ENCODE measurements at places on chromosomes 7 and 10. TPM values are rescaled to one million over a fixed set of nuclear protein-coding genes. Genes with fewer than 3 reads are reported as not detected.

- no peaks in the 10 kb centered on the region for H3K27me3 ChIP-seq
- H3K36me3 ChIP-seq, result no peaks in the 10 kb centered on the region
- H3K4me1 ChIP-seq, result peaks cover 2% of the 10 kb centered on the region
- no peak overlapping the region for H3K27ac ChIP-seq
Observed at GRCh38 chr7:110774071-110774470, 316.9 kb upstream of the LRRN3 start.

GRCh38 chr7:102447311-102447710 lies 13.9 kb downstream of the ORAI2 start:
- no peak for DNase-seq
- H3K4me1 ChIP-seq, result no peaks in the 10 kb centered on the region
- peaks cover 5% of the 10 kb centered on the region for H3K36me3 ChIP-seq
- H3K27ac ChIP-seq, result no peak overlapping the region

DNA sequence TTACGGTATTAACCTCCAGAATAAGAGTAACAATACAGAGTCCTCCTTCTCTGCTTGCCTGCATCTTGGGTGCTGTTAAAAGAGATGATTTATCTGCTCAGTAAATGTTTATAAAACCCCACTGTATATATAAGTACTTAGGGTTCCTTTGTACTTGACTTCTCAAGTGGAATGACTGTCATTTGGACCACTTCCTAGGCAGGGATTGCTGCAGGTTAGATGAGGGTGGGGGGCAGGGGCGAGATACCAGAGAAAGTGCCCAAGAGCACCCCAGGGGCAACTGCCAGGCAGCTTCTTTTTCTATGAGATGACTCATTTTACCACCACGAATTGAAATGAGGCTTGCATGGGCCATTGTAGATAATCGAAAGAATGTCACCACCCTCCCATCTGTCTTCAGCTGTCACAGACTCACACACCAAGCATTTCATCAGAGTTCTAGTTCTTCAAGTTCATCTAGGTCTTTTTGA lies 421.9 kb upstream of the GALNT17 start:
- H3K27ac ChIP-seq, result no peak overlapping the region
- H3K36me3 ChIP-seq, result no peaks in the 10 kb centered on the region
- no peak for DNase-seq
- no peak overlapping the region for H3K4me3 ChIP-seq

CC2D2B gene
- not detected for total RNA-seq

BLNK gene
- not detected for total RNA-seq

SPDYE18 gene
- total RNA-seq, result 0.48 TPM

GRCh38 chr10:78508955-78509748 lies 475.5 kb downstream of the RPS24 start:
- no peak overlapping the region for H3K4me3 ChIP-seq
- no peak overlapping the region for H3K27ac ChIP-seq
- peaks cover 5% of the 10 kb centered on the region for H3K27me3 ChIP-seq
- no peak for DNase-seq

- H3K4me1 ChIP-seq, result no peaks in the 10 kb centered on the region
- peak; percentile 80 for DNase-seq
- peaks cover 39% of the 10 kb centered on the region for H3K36me3 ChIP-seq
- H3K27ac ChIP-seq, result no peak overlapping the region
- no peak overlapping the region for H3K4me3 ChIP-seq
- no peaks in the 10 kb centered on the region for H3K27me3 ChIP-seq
Observed at GRCh38 chr10:102729029-102730026, 14.4 kb upstream of the WBP1L start.

DNA sequence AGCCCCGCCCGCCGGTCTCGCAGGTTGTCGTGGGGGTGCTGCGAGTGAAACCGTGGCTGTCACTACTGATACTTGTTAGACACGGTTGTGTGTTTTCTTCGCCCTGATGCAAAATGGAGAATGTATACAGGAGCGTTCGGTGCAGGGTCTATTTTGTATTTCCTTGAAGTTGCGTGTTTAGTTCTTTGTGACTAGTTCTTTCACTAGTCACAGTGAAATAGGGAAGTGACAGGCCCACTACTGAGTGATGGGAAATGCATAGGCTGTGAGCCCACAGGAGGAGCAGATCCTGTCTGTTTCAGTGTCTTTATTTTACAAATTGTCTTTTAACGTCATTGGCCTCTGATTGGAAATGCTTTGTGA lies 675 bp downstream of the ABRAXAS2 start:
- no peaks in the 10 kb centered on the region for H3K27me3 ChIP-seq
- H3K4me1 ChIP-seq, result peaks cover 19% of the 10 kb centered on the region
- peak overlapping the region; percentile 91 for H3K4me3 ChIP-seq
- peak overlapping the region; percentile 90 for H3K27ac ChIP-seq

DDX21 gene
- 187 TPM for total RNA-seq

ANKRD1 gene
- not detected for total RNA-seq

GPNMB gene
- 0.42 TPM for total RNA-seq

DNA sequence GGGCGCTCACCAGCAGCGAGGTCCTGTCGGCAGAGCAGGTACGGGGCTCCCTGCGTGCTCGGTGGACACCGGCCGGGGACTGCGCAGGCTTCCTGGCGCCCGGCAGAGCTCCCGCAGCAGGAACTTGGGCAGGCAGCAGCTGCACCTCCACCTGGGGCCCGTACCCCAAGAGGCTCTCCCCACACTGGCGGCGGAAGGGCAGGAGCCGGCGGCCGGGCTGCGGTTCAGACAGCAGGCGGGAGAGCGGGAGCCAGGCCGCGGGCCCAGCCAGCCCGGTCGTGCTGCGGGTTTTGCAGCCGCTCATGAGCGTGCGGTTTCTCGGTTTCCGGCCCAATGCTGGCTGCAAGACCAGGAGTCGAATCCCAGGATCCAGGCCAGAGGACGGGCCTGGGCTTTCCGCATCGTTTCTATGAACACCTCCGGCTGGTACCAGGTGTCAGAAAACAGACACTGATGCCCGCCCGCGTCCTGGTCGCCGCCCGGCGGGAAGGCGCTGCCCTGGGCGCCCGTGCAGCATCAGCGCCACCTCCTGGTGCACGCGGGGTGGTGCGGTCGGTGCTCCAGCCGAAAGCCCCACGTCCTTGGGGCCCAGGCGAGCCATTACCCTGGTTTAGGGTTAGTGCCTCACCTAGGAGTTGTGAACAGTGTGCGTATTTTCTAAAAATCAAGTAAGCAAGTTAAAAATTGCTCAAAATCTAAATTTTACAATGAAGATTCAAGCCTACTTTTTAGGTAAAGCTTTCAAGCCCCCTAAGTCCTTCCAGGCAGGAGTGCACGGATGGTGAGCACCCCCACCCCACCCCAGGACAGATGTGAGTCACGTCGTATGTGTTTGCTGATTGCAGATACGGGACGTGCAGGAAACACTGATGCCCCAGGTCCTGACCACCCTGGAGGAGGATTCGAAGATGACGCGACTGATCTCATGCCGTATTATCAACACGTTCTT lies 47.4 kb upstream of the PRKAR1B start:
- H3K4me3 ChIP-seq, result no peak overlapping the region
- DNase-seq, result peak; percentile 85
- no peak overlapping the region for H3K27ac ChIP-seq
- H3K4me1 ChIP-seq, result no peaks in the 10 kb centered on the region
- H3K27me3 ChIP-seq, result no peaks in the 10 kb centered on the region

EPHB6 gene
- 15.1 TPM for total RNA-seq

DNA sequence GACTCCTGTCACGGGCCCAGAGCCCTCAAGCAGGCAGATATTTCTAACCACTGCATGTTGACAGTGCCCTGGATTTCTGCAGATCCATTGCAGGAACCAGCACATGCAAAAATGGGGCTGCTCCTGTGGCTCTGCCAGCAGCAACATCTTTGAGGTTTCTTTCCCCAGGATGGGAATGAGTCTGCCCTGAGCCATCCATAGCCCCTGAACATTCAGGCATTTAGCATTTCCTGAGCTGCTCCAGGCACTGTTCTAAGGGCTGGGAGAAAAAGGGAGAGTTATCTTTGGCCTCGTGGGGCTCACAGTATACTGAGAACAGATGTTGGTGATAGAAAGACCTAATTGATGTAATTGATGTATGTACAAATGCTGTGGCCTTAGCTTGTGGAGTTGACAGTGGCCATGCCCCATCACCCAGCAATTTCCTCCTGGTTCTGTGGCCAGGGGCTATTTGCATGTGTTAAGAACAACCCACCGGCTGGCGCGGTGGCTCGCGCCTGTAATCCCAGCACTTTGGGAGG lies 66.0 kb upstream of the LRRC4 start:
- H3K27me3 ChIP-seq, result no peaks in the 10 kb centered on the region
- H3K4me3 ChIP-seq, result no peak overlapping the region
- H3K27ac ChIP-seq, result no peak overlapping the region
- peaks cover 15% of the 10 kb centered on the region for H3K4me1 ChIP-seq
- peaks cover 20% of the 10 kb centered on the region for H3K36me3 ChIP-seq

DNA sequence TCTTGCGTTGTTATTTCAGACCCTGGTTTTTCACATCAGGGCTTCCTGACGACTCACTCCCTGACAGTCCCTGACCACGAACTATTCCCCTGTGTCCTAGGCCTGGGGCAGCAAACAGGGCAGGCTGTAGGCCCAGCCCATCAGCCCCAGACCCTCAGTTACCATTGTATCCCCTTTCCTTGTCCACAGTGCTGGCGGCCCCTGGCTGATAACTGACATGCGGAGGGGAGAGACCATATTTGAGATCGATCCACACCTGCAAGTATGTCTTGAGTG lies 50.5 kb upstream of the TRIM8 start:
- no peaks in the 10 kb centered on the region for H3K4me1 ChIP-seq
- H3K27me3 ChIP-seq, result no peaks in the 10 kb centered on the region
- H3K36me3 ChIP-seq, result peaks cover 6% of the 10 kb centered on the region
- no peak for DNase-seq

DNA sequence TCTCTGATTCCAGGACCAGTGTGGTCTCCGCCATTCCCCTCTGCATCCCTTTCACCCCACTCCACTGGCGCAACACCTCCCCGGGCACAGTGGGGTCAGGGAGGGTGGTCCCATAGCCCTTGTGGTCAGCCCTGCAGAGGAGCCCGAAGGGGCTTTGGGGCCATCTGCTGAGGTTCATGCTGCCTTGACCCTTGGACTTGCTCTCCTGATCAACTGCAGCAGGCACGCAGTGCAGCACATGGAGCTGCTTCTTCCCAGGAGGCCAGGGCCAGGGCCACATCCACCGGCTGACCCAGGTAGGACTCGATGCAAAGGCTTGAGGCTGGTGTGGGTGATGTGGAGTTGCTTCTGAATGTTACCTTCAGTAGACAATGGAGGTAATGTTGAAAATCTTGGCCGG lies 35.1 kb downstream of the PDIA4 start:
- H3K36me3 ChIP-seq, result no peaks in the 10 kb centered on the region
- H3K4me1 ChIP-seq, result peaks cover 6% of the 10 kb centered on the region
- no peak overlapping the region for H3K27ac ChIP-seq
- no peak overlapping the region for H3K4me3 ChIP-seq
- H3K27me3 ChIP-seq, result no peaks in the 10 kb centered on the region
- no peak for DNase-seq

DNA sequence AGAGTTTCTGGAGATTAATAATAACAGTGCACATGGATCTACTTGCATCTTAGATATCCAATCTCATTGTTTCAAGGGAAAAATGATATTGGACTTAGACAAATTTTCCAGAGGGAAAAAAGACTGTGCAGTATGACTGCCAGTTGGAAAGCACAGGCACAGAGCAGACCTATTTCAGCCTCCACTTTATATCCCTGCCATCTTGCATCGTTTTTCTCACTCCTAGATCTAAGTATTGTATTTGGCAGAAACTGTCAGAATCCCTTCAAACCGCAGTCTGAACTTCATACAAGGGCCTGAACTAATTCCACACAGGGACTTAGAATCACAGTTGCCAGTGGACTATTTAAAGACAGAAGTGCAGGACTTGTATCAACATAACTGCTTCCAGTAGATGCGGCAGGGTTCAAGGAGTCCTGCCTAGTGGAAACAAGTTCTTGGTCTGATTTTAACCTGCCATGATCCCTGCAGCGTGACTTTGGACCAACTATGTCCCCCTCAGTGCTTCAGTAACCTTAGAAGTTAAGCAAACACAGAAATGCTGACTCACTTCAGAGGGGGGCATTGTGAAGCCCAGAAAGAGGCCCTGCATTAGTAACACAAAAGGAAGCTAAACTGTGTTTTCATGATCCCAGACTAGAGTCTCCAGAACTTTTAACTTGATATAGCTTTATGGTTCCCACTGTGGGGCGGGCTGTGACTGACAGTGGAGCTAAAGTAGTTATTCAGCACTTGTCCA lies 95.7 kb upstream of the PALS2 start:
- no peak overlapping the region for H3K27ac ChIP-seq
- H3K36me3 ChIP-seq, result no peaks in the 10 kb centered on the region
- peaks cover 13% of the 10 kb centered on the region for H3K27me3 ChIP-seq
- no peak for DNase-seq

DOCK4 gene
- 0.32 TPM for total RNA-seq

- H3K27ac ChIP-seq, result no peak overlapping the region
- H3K4me3 ChIP-seq, result no peak overlapping the region
- H3K36me3 ChIP-seq, result no peaks in the 10 kb centered on the region
- H3K27me3 ChIP-seq, result no peaks in the 10 kb centered on the region
Observed at GRCh38 chr7:51517187-51517586, 200.6 kb upstream of the COBL start.

- H3K36me3 ChIP-seq, result no peaks in the 10 kb centered on the region
- DNase-seq, result no peak
- H3K4me1 ChIP-seq, result no peaks in the 10 kb centered on the region
- no peak overlapping the region for H3K27ac ChIP-seq
- H3K27me3 ChIP-seq, result peaks cover 16% of the 10 kb centered on the region
- H3K4me3 ChIP-seq, result no peak overlapping the region
Observed at GRCh38 chr10:10665750-10666149, 351.9 kb upstream of the CELF2 start.

GRCh38 chr7:42106562-42106961 lies 130.4 kb downstream of the GLI3 start:
- no peaks in the 10 kb centered on the region for H3K4me1 ChIP-seq
- no peak for DNase-seq
- H3K36me3 ChIP-seq, result no peaks in the 10 kb centered on the region
- H3K27ac ChIP-seq, result no peak overlapping the region
- H3K4me3 ChIP-seq, result no peak overlapping the region

PDE6C gene
- not detected for total RNA-seq

GDF2 gene
- total RNA-seq, result not detected

DNA sequence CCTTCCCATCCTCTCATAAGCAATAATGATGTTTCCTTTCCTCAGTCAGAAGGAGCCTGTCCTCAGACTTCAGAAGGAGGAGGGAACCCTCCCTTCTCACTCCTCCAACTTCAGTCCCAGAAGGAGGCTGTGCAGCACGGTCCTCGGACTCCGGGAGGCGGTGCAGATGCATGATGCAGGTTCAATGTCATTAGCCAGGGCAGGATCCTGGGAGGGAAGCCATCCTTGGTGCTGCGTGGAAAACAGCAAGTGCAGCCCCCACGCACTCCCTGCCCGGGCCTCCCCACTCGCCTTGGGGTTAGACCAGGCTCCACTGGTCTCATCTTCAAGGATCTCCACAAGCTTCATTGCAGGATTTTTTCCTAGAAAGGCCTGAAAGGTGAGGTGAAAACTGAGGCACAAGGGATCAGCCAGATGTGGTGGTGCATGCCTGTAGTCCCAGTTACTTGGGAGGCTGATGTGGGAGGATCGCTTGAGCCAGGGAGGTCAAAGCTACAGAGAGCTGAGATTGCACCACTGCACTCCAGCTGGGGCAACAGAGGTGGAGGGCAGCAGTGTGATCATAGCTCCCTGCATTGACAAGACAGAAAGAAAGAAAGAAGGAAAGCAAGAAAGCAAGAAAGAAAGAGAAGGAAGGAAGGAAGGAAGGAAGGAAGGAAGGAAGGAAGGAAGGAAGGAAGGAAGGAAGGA lies 62.0 kb downstream of the ASB13 start:
- H3K27ac ChIP-seq, result no peak overlapping the region
- H3K4me3 ChIP-seq, result no peak overlapping the region
- peaks cover 2% of the 10 kb centered on the region for H3K27me3 ChIP-seq
- H3K36me3 ChIP-seq, result no peaks in the 10 kb centered on the region
- DNase-seq, result no peak
- no peaks in the 10 kb centered on the region for H3K4me1 ChIP-seq
